Subcutaneous preadipocyte (primary cell): ENCODE measurements at places on chromosomes 12 and 14. TPM values are rescaled to one million over a fixed set of nuclear protein-coding genes. Genes with fewer than 3 reads are reported as not detected.

Gene IRF2BPL
- total RNA-seq, result 16.2 and 18.2 TPM in 2 replicates

Gene SLCO1A2
- not detected in 2 replicates for total RNA-seq

Gene APPL2
- total RNA-seq, result 34.5 and 37.9 TPM in 2 replicates

Gene ST8SIA1
- 2.2 and 4.0 TPM in 2 replicates for total RNA-seq

Gene CMKLR1
- total RNA-seq, result 7.0 and 9.0 TPM in 2 replicates

Gene SIX6
- not detected in 2 replicates for total RNA-seq
